ENCODE measurements at places on chromosomes 1 and 21.

DNA sequence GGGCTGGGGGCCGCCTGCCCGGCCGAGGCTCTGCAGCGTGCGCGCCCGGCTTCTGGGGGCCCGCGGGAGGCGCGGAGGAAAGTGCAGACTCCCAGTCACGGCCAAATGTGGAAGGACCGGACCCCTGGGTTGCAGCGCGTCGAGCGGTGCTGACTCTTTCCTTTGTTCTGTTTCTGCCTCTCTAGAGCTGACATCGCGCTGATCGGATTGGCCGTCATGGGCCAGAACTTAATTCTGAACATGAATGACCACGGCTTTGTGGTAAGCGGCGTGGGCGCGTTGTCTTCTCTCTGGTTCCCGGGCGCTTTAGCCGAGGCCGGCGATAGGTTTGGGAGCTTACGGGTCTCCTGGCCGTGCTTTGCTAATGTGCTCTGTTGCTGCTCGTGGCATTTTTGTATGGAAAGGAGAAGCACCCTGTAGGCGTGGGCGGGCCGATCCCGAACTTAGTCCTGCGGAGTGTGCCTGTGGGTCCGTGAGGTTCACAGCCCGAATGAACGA, 629 bp downstream of the PGD start:
- DNase-seq: peak; percentile 47

- DNase-seq: peak; percentile 87
Observed at GRCh38 chr1:23098463-23099170, 70.0 kb downstream of the LUZP1 start.

DNA sequence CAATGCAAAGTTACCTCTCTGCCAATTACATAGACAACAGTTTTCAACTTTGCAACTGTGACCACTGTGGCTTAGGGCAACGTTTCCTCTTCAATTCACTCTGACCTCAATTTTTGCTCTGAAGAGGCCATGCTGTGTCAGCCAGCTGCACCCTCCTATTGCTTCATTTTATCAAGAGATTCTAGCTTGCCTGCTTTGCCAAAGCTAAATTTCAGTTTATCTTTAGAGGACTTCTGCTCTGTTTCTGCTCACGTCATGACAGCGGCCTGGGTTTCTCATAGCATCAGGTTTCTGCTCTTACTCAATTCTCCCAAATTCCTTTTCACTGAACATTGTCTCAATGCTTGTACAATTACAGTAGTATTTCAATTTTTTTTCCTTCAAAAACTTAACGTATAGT, 154.6 kb downstream of the PLA2G4A start:
- DNase-seq: peak; percentile 78

GRCh38 chr1:24605534-24606295, 37.4 kb upstream of the SRRM1 start:
- DNase-seq: no peak

DNA sequence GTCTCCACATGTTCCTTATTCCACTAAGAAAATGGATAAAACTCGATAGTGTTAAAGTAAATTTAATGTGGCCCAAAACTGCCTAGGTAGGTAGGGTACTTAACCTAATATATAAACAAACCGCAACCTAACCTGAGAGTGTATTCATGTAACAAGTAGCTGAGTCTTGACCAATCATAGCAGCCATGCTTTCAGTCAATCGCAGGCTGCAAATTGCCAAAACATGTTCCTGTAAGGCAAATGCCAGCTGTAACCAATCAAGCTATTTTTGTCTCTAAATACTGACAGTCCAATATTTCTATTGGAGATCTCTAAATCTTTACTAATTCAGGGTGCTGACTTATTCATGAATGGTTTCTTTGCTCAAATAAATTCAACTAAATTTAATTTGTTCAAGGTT, 3.1 kb upstream of the HMGCS2 start:
- DNase-seq: no peak

GRCh38 chr21:45559216-45560105, 17.2 kb upstream of the SLC19A1 start:
- no peak for DNase-seq

DNA sequence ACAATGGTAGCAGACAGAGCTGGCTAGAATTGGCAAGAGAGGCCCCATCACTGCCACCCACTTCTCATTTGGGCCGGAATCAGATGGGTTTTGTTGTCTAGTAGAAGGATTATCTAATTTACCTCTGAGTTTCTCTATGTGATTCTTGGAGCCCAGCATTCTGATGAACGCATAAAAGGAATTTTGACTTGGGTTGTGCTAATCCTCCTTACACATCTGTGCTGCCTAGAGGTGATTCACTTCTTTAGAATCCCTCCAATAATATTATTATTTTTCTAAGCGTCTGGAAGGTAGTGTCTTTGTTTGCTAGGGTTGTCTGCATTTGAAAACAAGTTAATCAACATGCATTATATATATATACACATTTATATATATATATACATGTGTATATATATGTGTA, 118.1 kb downstream of the RUNX1 start:
- DNase-seq: no peak

GRCh38 chr1:117886101-117886795, 43.2 kb downstream of the GDAP2 start:
- DNase-seq: no peak

- DNase-seq: peak; percentile 95
Observed at GRCh38 chr1:151130987-151131586, 15.3 kb downstream of the SEMA6C start.

GRCh38 chr1:19353596-19353995, 41.5 kb downstream of the SLC66A1 start:
- no peak for DNase-seq

- no peak for DNase-seq
Observed at GRCh38 chr1:76657623-76658022, 209.7 kb upstream of the ST6GALNAC5 start.

GRCh38 chr1:170580636-170581440, 48.9 kb downstream of the GORAB start:
- DNase-seq: peak; percentile 34

DNA sequence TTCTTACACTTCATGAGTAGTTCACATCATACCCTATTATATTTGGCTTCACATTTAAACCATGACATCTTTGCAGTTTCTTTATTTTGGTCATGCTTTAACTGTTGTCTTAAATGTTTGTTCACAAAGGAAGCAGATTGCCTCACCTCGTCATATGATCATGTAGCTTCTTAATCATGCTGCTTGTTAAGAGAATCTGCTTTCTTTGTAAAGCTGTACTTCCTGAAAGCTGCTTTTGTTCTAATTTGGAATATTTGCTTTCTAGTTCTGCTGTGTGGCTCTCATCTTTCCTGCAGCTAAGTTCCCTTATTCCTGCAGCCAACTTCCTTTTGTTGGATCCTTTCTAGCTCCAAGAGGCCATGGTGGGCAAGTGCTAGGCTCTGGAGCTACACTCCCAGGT, 62.9 kb upstream of the SIM2 start:
- DNase-seq: no peak

Data from hematopoietic multipotent progenitor cell treated with erythropoietin and hydrocortisone succinate and interleukin-3 and kit ligand, for 4 days (in vitro differentiated cells).